ENCODE measurements at places on chromosomes 11 and 22.

DNA sequence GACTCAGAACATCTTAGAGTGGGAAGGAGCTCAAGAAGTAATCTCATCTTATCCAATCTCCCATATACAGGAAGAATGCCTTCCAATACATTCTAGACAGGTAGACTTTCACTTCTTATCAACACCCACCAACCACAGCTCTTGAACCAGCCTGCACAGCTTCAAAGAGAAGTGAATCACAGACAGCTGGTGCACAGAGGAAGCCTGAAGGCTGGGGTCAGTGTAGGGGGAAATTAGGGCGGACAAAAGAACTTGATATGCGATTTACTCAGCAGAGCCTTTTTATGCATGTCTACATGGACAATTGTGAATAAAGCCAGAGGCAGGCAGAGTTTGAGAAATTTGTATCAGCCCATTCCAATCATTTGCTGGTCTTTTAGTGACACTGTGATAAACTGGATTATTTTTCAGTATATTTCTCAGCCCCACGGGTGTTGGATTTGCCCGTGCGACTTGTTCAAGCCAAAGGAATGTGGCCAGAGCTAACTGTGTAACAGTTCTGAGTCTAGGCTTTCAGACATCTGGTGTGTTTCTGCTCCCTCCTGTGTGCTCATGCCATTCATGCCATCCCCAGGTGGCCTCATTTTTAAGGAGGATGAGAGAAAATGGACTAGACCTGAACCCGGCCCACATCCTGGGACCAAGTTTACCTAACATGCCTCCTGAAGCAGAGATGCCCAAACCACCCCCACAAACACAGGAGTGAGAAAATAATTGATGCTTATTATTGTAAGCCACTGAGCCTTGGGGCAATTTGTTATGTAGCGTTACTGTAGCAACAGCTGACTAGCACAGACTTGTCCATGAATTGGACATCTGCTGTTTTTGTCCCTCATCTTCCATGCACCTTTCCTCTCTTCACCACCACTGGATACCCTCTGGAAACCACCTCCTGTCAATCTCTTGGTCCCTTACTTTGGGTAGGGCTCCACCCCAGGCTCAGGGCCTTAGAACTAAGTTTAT, 137.5 kb upstream of the HSD17B12 start:
- no peak for DNase-seq

GRCh38 chr11:33877038-33877437, 14.8 kb downstream of the LMO2 start:
- no peak for DNase-seq

GRCh38 chr22:37509059-37509860, 10.0 kb downstream of the CARD10 start:
- no peak for DNase-seq

GRCh38 chr11:96329419-96329818, 13.6 kb downstream of the MAML2 start:
- no peak for DNase-seq

DNA sequence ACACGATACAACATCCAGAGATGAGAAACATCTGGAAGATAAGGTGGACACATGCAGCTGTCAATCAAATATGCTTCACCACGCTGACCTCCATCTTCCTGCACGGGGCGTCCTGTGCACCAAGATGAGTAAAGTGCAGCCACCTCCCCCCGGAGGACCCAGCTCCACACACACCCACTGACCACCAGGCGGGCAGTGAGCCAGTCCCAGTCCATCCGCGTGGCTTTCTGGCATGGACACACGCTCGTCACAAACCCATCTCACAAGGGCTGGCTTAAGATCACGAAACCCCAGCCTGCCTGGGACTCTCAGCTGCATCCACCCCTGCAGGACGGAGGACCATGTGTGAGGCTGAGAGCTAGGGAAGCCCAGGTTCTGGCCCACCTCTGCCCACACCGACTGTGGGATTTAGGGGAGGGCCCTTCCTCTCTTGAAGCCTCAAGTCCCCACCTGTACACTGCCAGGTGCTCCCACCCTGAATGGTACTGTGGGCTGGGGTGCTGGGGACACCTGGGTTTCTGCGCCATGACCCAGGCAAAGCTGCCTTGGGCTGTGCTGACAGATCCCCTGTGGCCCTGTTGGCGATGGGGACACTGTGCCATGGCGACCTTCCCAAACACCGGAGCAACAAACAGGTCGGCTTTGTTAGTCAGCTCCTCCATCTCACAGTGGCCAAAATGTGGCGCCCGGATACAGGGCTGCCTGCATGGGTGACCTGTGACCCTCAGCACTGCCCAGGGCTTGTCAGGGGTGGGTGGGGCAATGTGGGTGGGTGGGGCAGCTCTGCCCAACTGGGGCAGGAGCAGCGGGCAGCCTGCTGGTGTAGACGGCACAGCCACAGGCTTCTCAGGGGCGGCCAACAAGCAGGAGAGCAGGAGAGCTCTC, 629.0 kb downstream of the TBC1D22A start:
- DNase-seq, result no peak

GRCh38 chr11:70424765-70425344, 26.5 kb downstream of the CTTN start:
- no peak for DNase-seq

GRCh38 chr11:107562647-107563208, 2.8 kb downstream of the ALKBH8 start:
- DNase-seq, result no peak

DNA sequence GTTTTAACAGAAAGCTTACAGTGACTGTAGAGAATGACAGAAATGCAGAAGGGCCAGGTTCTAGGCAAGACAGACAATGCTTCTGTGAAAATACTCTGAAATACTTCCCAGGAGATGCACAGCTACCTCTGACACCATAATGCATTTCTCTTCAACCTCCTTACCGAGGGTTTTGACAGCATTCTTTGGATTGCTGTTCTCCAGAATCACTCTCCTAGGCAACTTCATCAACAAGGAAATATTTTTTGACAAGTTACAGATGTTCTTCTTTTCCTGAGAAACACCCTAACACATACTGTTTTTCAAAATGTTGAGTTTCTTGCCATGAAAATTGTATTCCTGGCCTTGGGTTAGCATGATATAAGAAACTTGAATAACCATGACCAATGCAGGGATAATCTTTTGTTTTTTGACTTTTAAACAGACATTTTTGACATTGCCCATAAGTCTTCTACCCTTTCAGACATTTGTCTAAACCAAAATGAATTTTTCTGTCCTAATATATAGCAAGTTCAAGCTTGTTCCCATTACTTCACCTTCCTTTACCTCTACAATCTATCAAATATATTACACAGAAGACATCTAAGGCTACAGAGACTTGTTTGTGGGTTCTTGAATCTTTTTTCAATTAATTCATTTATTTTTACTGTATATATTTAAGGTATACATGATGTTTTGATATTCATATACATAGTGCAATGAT, 108.1 kb downstream of the CCDC34 start:
- DNase-seq, result no peak

DNA sequence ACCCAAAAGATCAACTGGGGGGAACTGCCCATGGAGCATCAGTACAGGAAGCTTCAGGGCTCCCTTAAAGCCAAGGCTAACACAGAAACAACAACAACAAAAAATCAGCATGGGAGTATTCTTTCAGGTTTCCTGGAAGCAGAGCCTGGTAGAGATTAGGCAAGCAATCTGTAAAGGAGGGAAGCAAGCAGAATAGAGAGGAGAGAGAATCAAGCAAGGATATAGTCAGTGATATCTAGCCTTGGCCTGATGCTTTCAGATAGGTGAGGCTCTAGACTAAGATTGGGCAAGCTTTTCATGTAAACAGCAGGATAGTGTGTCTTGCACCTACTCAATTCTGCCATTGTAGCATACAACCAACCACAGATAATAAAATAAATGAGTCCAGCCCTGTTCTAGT, 44.4 kb upstream of the FAT3 start:
- no peak for DNase-seq
